Progenitor cell of endocrine pancreas (in vitro differentiated cells): ENCODE measurements at places on chromosomes 7 and 10.

- no peak for DNase-seq
Measured at GRCh38 chr10:11685787-11686218, 56.4 kb upstream of the ECHDC3 start.

DNA sequence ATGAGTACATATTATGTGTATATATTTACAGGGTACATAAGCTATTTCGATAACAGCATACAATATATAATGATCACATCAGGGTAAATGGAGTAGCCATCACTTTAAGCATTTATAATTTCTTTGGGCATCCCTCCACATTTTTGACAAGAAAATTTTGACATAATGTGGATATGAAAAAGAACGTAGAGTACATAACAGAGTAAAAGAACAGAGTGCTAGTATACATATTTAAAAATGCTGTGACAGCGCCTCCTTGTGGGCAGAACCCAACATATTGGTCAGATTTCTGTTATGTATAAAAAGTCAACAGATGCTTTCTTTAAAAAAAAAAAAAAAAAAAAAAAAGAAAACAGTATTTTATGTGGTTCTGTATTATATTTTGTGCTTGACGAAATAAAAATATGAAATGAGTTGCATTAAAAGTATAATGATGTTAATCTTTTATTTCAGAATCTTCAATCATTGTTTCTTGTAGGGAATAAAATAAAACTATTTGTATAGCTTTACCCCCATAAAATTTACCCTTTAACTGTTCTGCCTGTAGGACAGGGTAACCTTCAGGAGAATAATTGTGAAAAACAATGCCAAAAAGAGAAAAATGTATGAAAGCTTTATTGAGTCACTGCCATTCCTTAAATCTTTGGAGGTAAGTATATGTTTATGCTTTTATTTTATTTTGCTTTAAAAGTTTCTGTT is 18.3 kb upstream of the HBP1 start:
- DNase-seq: peak; percentile 50

- DNase-seq: no peak
Measured at GRCh38 chr10:44437840-44438511, 53.1 kb upstream of the CXCL12 start.

DNA sequence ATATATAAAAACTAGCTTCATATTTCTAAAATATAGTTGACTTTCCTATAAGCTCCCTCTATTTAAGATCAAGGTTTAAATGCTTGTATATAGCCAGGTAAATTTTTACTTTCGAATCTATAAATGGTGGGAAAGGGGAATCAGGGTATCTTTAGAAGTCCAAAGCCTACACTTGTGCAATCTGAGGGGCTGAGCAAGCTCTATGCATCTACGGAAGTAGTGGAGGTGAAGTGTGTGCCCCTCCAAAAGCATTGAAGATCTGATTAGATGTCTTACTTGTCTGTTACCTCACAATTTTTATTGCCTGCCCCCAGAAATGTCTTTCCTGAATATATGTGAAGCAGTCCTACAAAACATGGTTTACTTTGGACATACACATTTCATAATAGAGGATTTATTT is 1.6 kb downstream of the AKAP9 start:
- DNase-seq: no peak

- no peak for DNase-seq
Measured at GRCh38 chr10:97873569-97873968, 23.9 kb downstream of the GOLGA7B start.

GRCh38 chr10:116385994-116386809 is 41.4 kb upstream of the PNLIPRP3 start:
- no peak for DNase-seq

DNA sequence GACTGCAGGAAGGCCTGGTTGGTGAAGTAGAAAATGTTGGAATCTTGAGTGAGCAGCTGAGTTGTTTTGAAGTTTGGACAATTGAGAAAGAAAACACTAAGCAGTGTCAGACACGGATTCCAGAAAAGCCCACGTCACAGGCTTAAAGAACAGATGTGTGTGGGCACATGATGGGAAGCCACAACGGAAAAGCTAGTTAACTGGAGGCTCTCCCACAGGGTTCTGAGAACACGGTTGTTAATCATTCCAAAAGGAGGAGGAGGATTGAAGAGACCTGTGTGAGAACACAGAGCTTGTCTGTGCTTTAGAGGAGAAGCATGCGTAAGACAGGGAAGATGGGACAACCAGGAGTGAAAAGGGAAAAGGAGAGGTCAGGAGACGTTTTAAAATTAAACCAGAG is 42.6 kb downstream of the SHH start:
- no peak for DNase-seq

DNA sequence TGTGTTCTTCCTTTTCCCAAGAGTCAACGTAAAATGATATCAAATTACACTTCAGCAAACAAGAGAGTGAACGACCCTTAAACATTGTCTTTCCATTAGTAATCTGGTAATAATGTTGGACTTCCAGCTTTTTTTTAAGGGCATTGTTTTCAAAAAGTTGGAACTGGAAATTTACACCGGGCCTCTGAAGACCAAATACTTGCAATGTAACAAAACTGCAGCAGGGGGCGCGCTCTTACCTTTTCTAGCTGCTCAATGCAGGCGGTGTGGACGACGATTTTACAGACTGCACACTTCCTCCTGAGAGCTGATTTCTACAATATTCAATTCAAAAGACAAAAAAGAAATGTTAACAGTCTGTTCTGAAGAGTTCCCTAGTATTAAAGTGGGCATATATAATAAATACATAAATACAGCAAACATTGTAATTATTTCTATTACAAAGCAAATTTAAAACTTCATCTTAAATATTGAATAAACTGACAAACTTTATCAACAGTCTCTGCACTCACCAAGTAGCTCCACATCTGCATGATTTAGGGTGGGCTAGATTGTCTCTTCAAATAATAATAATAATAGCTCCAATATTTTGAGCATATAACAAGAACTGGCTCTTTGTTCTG is 190.4 kb downstream of the DGKI start:
- peak; percentile 61 for DNase-seq

GRCh38 chr7:23347682-23348180 is 48.6 kb downstream of the MALSU1 start:
- DNase-seq: no peak

- DNase-seq: no peak
Measured at GRCh38 chr10:21811245-21811585, 192.3 kb downstream of the DNAJC1 start.

DNA sequence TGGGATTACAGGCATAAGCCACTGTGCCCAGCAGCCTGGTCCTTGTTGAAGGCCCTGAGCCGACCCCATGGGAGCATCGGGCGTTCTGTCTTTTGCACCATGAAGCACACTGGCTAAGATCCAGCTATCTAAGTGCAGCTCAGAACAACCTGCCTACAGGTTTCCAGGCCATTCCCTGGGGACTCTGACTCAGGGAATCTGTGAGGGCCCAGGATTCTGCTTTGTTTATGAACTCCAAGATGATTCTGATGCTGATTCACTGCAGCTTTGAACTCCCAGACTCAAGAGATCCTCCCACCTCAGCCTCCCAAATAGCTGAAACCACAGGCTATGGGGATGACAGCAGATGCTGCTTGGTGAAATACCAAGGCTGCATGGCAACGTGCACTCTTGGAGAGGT is 30.2 kb downstream of the NPTX2 start:
- no peak for DNase-seq

GRCh38 chr7:25885057-25885576 is 266.9 kb upstream of the NFE2L3 start:
- DNase-seq: no peak

DNA sequence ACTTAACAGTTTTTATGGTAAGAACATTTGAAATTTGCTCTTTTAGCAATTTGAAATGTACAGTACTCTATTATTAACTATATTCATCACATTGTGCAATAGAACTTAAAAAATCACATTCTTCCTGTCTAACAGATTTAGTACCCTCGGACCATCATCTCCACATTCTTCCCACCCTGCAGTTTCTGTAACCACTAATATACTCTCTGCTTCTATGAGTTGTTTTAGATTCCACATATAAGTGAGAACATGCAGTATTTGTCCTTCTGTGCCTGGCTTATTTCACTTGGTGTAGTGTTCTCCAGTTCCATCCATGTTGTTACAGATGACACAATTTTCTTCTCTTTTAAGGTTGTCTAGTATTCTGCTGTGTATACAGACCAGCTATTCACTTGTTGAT is 88.9 kb upstream of the SEC61G start:
- no peak for DNase-seq
